ENCODE measurements at places on chromosomes 2 and 18. TPM values are rescaled to one million over a fixed set of nuclear protein-coding genes. Genes with fewer than 3 reads are reported as not detected.

- peak overlapping the region; percentile 98 for H3K4me3 ChIP-seq
- peaks cover 47% of the 10 kb centered on the region for H3K4me1 ChIP-seq
- no peaks in the 10 kb centered on the region for H3K27me3 ChIP-seq
- peaks cover 21% of the 10 kb centered on the region for H3K36me3 ChIP-seq
- DNase-seq = no peak
Measured at GRCh38 chr2:236541008-236541562, 28.5 kb upstream of the ACKR3 start.

DNA sequence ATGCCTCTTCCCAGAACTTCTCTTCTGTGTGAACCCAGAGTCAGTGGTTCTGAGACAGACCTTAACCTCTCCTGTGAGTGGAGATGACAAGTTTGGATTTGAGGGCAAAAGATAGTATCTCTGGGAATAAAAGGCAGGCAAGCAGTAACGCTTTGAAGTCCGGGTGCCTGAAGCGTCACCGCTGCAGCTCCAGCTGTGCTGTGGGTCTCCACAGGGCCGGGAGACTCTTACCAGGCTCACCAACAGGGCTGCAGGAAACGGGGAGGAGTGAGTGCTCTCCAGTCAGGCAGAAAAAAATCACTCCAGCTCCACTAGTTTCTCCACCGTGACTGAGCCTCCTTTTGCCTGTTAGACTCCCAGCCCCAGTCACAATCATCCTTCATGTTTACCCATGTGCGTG lies 79.7 kb upstream of the MAP4K4 start:
- no peak overlapping the region for H3K4me3 ChIP-seq
- peaks cover 4% of the 10 kb centered on the region for H3K4me1 ChIP-seq
- H3K27me3 ChIP-seq = no peaks in the 10 kb centered on the region
- no peak overlapping the region for H3K27ac ChIP-seq
- DNase-seq = no peak

Gene RNF125
- total RNA-seq = 81.7 TPM

GRCh38 chr2:204258890-204259289 lies 286.4 kb upstream of the PARD3B start:
- H3K36me3 ChIP-seq = no peaks in the 10 kb centered on the region
- H3K4me1 ChIP-seq = no peaks in the 10 kb centered on the region
- no peak overlapping the region for H3K27ac ChIP-seq
- no peak overlapping the region for H3K4me3 ChIP-seq

DNA sequence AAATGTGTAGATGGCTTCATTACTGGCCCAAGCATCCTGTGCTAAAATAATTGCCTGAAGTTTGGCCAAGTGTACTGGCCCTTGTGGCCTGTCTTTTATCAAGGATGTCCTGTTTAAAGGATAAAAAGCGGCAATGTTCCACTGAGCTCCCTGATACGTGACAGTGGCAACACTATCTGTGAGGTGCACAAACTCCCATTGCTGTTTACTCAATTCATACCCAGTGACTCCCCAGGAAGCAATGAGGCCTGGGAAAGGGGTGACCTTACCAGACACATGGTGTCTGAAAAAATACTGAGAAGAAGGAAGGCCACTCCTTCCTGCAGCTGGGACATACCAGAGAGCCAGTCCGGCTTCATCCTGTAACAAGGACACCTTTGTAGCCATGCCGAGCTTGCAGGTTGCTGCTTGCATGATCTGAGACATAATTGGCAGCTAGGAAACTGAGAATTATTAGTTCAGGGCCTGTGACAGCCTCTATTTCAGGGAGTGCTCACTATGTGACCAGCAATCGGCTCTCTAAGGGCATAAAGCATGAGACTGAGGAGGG lies 198.5 kb upstream of the LRATD1 start:
- no peaks in the 10 kb centered on the region for H3K27me3 ChIP-seq
- H3K36me3 ChIP-seq = no peaks in the 10 kb centered on the region

- no peaks in the 10 kb centered on the region for H3K36me3 ChIP-seq
- peaks cover 18% of the 10 kb centered on the region for H3K27me3 ChIP-seq
- H3K4me1 ChIP-seq = no peaks in the 10 kb centered on the region
- H3K4me3 ChIP-seq = no peak overlapping the region
Measured at GRCh38 chr2:199862788-199863187, 11.8 kb upstream of the FTCDNL1 start.

Gene SLC14A1
- total RNA-seq = 35.1 TPM

DNA sequence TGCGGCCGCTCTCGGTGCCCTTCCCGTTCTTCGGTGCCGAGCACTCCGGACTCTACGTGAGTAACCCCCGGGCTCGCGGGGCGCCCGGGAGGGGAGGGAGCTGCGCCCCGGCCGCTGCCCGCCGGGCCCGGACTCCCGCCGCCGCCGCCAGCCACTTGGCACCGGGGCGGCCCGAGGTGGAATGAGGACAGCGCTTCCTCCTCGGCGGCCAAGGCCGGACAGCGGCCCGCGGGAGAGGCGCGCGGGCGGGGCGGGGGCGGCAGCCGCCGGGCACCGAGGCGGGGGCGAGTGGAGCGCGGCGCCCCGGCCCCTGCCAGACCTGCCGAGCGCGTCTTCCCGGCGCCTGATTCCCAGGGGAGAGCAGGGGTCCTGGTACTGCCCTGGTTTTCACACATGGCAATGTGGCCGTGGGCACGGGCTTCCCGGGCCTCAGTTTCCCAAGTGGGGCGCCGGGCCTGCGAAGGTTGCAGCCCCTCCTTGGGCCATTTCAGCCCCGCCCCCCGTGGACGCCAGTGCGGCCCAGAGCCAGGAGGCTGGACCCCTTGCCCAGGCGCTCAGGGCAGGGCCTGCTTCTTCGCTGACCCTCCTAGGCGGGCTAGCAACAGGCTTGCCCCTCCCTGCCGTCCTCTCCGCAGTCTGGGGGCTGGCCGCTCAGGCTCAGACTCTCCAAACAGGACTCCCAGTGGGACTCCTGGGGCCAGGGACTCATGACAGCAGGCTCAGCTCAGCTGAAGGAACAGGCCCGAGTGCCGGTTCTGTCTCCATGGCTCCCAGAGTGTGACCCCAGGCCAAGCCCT lies 775 bp downstream of the SNED1 start:
- peak overlapping the region; percentile 32 for H3K4me3 ChIP-seq
- no peaks in the 10 kb centered on the region for H3K36me3 ChIP-seq

Gene CNDP1
- 0.15 TPM for total RNA-seq

DNA sequence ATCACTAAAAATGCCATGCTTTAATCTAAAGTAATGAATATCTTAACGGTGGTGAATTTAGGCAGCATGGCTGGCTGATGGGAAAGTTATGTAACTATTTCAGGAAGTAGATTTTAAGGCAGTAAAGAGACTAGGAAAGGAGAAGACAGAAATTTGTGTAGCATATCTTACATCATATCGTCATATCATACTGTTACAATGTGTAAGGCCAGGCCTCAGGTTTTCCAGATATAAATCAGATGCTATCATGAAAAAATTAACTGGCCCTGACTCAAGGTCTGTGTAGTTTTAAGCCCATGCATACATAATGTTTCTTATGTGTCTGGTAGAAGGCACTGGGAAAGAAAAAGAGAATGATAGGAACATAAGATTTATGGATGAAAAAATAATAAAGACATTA lies 8.9 kb upstream of the FAP start:
- H3K36me3 ChIP-seq = no peaks in the 10 kb centered on the region
- H3K27ac ChIP-seq = no peak overlapping the region
- DNase-seq = no peak
- H3K4me1 ChIP-seq = no peaks in the 10 kb centered on the region
- no peak overlapping the region for H3K4me3 ChIP-seq
- H3K27me3 ChIP-seq = peaks cover 3% of the 10 kb centered on the region

DNA sequence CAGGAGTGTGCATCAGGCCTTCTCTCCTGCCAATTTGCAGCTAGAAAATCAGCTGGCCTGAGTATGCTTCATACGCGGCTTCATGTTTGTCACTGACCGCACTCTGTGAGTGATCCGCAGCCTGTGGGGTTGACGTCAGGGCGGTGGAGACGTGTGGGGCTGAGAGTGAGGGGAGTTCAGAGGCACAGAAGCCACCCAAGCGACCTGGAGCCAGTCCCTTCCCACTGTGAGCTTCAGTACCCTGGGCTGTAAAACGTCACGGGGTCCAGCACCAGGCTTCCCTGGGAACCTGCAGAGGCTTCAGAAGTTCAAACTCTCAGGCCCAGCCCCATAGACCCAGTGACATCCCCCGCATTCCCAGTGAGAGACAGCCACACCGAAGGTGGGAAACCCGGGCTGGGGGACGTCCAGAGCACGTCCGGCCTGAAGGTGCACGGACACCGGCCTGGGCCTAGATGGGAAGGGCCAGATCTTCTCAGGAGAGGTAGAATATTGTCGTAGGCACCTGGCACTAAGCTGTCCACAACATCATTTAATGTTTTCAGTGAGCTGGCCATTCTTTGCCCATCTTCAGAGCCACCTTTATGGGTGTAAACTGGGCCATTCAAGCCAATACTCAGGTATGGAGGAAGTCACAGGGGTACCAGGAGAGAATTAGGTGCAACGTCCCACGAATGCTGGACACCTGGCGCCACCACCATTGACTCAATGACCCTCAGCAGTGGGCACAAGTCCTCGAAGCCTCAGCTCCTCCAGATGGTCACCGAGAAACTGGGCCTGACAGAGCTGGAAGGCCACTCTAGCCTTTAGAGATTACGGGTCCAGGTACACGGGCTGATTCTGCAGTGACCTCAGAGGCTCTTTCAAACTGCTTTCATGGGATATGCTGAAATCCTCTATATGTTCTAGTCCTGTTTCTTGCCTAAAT lies 235.6 kb upstream of the MYT1L start:
- no peak overlapping the region for H3K27ac ChIP-seq
- H3K4me1 ChIP-seq = no peaks in the 10 kb centered on the region
- DNase-seq = no peak
- no peaks in the 10 kb centered on the region for H3K27me3 ChIP-seq
- H3K36me3 ChIP-seq = no peaks in the 10 kb centered on the region
- H3K4me3 ChIP-seq = no peak overlapping the region

DNA sequence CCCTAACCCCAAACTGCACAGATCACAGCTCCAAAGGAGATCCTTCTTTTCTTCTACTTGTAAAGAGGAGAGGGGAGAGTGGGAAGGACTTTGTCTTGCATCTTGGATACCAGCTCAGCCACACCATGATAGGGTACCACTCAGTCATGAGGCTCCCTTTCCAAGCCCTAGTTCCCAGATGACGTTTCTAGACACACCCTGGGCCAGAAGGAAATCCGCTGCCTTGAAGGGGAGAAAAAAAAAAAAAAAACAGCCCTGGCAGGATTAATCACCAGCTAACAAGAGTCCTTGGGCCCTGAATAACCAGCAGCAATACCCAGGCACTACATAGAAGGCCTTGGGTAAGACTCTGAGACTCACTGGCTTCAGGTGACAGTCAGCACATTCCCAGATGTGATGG lies 36.9 kb downstream of the ST8SIA3 start:
- H3K27me3 ChIP-seq = no peaks in the 10 kb centered on the region
- H3K4me1 ChIP-seq = no peaks in the 10 kb centered on the region
- H3K36me3 ChIP-seq = no peaks in the 10 kb centered on the region
- H3K27ac ChIP-seq = no peak overlapping the region
- DNase-seq = no peak
- no peak overlapping the region for H3K4me3 ChIP-seq

- no peak overlapping the region for H3K27ac ChIP-seq
- no peaks in the 10 kb centered on the region for H3K4me1 ChIP-seq
- no peaks in the 10 kb centered on the region for H3K27me3 ChIP-seq
Measured at GRCh38 chr2:933734-934295, 16.8 kb upstream of the SNTG2 start.

- H3K4me3 ChIP-seq = no peak overlapping the region
- no peak for DNase-seq
- no peak overlapping the region for H3K27ac ChIP-seq
- H3K27me3 ChIP-seq = no peaks in the 10 kb centered on the region
- no peaks in the 10 kb centered on the region for H3K4me1 ChIP-seq
- no peaks in the 10 kb centered on the region for H3K36me3 ChIP-seq
Measured at GRCh38 chr2:1674766-1675397, 69.4 kb downstream of the PXDN start.

- no peak overlapping the region for H3K27ac ChIP-seq
- no peaks in the 10 kb centered on the region for H3K4me1 ChIP-seq
- no peak overlapping the region for H3K4me3 ChIP-seq
- no peaks in the 10 kb centered on the region for H3K27me3 ChIP-seq
- no peaks in the 10 kb centered on the region for H3K36me3 ChIP-seq
Measured at GRCh38 chr2:127096280-127096679, 10.7 kb downstream of the BIN1 start.

Gene RPRM
- 0.44 TPM for total RNA-seq

Gene LYPD1
- not detected for total RNA-seq

DNA sequence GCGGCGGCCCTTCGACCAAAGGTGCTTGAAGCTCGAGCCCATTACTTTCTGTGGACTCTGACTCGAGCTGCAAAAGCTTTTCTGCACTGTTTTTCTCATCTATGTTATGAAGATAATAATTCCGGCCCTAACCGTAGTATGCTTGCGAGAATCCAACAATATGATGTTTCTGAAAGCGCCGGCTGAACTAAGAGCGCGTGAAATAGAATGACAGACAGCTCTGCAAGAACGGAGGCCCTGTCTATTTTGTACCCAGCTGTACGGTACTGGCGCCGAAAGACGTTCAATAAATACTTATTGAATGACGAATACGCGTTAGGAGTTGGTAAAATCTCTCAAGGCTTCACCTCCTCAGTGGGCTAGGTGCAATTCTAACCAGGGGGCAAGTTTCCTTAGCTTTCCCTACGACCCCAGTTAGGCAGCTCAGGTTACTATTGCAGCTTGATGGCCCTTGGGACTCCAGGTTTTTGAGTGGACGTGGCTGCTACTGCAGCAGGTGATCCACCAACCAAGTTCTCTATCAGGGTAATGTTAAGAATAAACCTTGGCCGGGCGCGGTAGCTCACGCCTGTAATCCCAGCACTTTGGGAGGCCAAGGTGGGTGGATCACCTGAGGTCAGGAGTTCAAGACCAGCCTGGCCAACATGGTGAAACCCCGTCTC lies 570 bp downstream of the SCRN3 start:
- no peaks in the 10 kb centered on the region for H3K27me3 ChIP-seq
- H3K27ac ChIP-seq = peak overlapping the region; percentile 95
- H3K4me1 ChIP-seq = peaks cover 19% of the 10 kb centered on the region
- DNase-seq = peak; percentile 50
- H3K4me3 ChIP-seq = peak overlapping the region; percentile 95

DNA sequence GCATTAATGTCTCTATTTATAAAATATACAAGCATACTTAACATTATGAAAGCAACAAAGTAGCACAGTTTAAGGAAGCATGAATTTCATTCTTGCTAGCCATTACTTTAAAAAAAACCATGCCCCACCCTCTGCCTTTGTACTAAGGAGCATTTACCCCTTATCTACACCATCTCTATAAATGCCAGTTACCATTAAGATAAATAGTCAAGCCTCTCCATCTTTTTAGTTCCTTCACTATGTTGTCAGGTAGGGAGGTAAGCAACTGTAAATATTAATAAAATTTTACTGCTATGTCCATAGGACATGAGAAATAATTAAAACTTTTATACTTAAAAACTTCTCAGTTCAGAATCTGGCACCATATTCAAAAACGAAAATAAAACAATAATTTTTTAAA lies 42.1 kb downstream of the ROCK1 start:
- H3K4me1 ChIP-seq = peaks cover 15% of the 10 kb centered on the region
- H3K4me3 ChIP-seq = no peak overlapping the region
- H3K27me3 ChIP-seq = no peaks in the 10 kb centered on the region
- no peak for DNase-seq
- peaks cover 5% of the 10 kb centered on the region for H3K36me3 ChIP-seq

Gene GFPT1
- total RNA-seq = 20.7 TPM

- DNase-seq = no peak
- H3K27ac ChIP-seq = no peak overlapping the region
- H3K27me3 ChIP-seq = peaks cover 4% of the 10 kb centered on the region
- no peaks in the 10 kb centered on the region for H3K4me1 ChIP-seq
- H3K4me3 ChIP-seq = no peak overlapping the region
Measured at GRCh38 chr18:46488471-46489213, 168.4 kb downstream of the LOXHD1 start.

Data from CD4-positive, CD25-positive, alpha-beta regulatory T cell (primary cell).